ENCODE measurements at places on chromosomes 4 and X.

DNA sequence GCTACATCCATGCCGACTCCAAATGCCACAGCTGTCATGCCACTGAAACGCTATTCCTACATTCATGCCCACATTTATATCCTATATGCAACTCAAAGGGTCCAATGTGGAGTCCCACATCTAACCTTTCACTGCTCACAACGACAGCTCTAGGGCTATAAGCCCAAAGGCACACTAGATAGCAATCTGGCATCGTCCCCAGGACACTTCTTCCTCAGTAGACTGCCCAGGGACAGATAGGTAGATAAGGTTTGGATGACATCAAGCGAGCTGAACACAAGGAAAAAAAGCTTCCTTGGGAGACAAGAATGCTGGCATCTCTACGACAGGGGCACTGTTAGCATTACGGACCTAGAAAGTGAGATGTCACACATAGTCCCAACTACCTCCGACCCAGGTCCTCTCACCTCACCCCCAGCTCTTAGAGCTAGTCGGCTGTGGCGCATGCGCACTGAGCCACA lies 685 bp downstream of the RAB9B start:
- DNase-seq = no peak

- no peak for DNase-seq
Observed at GRCh38 chr4:15853345-15853744, 75.2 kb downstream of the CD38 start.

DNA sequence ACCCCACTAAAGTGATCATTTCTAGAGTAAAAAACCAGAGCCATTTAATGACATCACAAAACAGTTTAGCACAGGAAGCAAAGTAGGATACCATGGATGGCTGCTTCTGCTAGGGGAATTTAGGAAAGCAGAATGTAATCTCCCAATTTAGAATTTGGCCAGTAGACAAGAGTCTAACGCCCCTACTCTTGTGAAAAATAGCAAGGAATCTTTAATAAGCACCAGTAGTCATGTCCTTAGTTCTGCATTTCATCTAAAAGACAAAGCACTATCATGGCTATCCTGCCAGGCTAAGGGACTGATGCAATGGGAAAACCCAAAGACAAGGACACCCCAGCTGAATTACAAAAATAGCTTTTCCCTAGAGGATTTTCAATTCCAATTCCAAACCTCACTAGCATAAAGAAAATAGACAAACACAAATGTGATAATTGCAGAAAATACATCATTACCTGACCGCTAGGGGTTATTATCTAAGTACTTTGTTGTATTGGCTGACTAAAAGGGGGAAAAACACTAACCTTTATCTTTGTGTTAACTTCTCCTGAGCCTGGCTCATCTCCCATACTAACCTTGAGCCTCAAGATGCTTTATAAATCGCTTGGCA lies 2.6 kb upstream of the AMMECR1 start:
- no peak for DNase-seq

GRCh38 chrX:140510306-140510676 lies 5.4 kb upstream of the SOX3 start:
- DNase-seq = no peak

- DNase-seq = no peak
Observed at GRCh38 chrX:118554511-118554910, 58.9 kb downstream of the DOCK11 start.

DNA sequence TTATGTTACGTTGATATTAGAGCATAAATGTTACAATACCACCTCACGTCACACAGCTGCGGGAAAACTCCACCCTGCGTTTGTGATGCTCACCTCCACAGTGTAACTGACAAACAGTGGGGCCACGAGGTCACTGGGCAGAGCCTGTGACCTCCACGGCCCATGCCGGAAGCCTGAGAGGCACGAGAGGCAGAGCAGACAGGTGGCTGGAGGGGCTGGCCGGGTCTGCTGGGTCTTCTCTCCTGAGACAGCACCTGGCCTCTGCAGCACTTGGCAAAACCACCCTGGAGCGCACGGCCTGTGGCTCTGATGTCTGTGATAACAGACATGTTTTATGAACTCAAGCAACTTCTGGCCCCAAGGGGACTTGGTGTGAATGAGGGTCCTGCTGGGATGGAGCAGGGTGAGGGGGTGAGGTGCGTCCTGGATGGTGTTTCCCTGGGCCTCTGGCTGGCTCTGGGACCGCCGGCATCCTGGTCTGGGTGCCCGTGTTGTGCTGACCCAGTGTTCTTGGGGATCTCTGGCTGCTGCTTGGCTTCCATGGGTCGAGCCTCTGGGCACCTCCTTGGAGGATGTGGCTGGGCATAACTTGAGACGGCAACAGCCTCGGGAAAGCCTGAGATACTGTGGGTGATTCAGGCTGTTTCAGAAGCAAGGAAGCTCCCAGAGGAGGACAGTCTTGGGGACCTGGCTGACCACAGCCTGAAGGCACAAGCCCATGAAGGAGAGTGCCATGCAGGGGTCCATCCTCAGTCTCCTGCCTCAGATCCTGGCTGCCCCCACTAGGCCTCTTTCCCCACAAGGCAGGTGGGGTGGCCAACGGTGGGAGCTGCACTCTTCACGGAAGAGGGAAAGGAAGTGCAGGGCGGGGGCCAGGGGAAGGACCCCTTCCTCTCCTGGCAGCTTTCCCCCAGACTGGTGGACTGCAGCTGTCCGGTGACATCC lies 19.7 kb downstream of the RNF212 start:
- DNase-seq = no peak

DNA sequence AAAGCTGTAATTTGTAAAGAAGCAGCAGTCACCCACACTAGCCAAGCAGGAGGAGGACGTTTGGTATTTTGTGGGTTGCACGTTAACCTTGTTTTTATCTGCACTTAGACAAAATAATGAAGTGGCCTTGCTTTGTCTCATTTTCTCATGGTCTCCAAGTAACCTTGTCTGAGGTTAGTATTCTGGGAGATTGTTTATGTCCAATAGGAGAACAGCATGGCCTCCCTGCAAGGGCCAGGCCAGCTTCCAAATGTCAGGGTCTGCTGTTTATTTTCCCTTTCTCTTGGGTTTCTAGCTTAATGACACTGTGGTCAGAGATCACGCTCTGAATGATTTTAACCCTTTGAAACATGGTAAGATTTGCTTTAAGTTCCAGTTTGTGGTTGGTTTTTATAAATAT lies 29.9 kb downstream of the PNMA6E start:
- no peak for DNase-seq

DNA sequence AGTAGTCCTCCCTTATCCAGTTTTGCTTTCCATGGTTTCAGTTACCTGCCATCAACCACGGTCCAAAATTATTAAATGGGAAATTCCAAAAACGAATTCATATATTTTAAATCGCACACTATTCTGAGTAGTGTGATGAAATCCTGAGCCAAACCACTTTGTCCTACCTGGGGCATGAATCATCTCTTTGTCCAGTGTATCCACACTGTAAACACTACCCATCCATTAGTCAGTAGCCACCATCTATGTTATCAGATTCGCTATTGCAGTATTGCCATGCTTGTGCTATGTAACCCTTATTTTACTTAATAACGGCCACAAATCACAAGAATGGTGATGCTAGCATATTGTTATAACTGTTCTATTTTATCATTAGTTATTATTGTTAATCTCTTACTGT lies 704.6 kb downstream of the SMARCA1 start:
- no peak for DNase-seq

GRCh38 chr4:159220353-159220752 lies 117.5 kb downstream of the RAPGEF2 start:
- no peak for DNase-seq

GRCh38 chrX:85109235-85109634 lies 105.6 kb downstream of the APOOL start:
- DNase-seq = no peak

DNA sequence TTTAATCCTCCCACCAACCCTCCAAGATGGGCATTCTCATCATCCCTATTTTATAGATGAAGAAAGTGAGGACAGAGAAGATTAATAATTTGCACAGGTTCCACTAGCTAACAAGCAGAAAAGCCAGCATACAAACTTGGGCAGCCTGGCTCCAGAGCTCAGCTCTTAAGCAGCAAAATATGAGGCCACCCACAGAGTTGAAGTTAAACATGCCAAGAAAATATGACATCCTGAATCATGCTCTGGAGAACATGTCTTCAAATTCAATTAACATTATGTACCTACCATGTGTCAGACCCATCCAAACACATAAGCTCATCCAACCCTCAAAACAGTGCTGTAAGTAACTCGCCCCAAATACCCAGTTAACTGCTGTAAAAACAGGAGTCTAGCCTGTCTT lies 33.9 kb downstream of the USP46 start:
- no peak for DNase-seq

DNA sequence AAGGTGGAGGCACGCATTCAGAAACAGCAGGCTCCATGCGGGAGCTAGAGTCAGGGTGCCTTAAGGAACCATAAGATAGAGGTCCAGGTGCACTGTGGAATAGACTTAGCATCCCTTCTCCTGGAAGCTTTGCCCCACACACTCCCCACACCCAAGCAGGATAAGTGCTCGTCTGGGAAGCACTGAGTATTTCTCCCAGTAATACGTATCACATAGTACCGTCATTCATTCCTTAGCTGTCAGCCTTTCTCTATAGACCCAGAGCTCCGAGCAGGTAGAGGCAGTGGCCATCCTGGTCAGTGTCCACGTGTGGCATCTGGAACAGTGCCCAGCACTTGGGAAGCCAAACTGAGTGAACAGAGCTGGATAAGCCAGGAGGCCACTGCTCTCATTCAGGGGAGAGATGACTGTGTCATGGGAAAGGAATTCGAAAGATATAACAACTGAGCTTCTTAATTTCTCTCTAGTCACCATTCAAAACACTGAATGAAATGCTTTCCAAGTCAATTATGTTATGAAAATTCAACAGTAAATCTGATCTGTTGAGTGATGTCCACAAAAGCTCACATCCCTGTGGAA lies 9.9 kb downstream of the APBB2 start:
- no peak for DNase-seq

DNA sequence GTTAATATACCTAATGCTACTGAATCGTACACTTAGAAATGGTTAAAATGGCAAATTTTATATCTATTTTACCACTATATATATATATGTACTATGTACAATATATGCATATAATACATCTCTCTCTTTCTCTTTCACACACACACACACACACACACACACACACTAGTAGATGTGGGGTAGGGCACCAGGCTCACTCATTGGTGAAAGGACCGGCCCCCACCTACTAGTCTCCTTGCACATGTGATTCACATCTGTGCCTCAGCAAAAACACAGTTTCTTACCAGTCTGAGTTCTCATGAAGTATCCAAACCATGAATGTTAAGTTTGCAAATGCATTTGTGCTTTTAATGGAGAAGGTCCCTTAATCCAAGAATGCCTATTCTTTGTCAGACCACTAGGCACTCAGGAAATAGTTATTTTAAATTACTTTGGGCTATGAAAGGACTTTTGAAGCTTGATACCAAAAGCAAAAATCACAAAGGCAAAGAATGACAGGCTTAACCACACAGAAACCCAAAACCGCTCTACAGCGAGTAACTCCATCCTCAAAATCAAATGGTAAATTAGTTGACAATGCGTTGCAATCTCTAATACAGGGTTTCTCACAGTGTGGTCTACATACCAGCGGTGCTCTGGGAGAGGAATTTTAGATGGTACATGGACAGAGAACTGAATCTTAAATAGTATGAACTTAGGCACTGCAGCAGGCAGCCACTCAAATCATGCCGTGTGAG lies 5.8 kb downstream of the TSC22D3 start:
- no peak for DNase-seq

- DNase-seq = peak; percentile 41
Observed at GRCh38 chr4:42371305-42372252, 25.7 kb upstream of the SHISA3 start.

- DNase-seq = no peak
Observed at GRCh38 chr4:95715830-95716229, 124.1 kb upstream of the PDHA2 start.

DNA sequence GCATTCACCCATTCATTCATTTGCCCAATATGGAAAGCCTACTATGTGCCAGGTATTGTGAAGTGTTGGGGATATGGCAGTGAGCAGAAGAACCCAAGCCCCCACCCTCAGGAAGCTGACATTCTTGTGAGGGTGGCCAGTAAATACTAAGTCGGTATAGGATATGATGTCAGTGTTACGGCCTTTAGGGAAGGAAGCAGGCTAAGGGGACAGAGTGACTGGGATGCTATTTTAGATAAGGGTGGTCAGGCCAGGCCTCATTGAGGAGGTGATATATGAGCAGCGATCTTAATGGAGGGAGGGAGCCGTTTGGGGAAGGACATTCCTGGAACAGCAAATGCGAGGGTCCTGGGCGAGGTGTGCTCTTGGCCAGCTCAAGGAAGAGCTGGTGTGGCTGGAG lies 2.0 kb downstream of the ATP6AP1 start:
- no peak for DNase-seq

DNA sequence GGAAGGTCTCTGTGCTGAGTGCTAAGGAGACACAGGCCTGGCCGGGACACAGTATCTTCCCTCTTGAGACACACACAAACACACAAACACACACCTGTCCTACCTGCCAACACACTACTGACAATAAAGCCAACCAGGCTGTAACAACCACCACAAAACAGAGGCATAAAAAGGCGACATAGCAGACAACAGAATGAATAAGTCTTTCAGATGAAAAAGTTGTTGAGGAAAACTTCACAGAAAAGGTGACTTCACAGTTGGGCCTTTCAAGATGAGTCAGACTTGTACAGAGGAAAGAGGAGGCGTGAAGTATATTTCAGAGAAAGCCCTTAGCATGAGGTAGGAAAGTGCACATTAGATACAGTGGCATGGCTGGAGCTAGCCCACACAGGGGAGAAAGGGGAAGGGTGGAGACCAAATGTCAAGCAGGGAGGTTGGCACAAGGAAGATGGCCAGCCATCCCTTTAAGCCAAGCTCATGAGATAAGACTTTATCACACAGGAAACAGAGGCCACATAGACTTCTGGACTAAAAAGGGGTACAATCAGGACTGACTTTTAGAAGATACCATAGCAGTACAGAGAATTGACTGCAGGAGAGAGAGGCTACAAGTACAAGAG lies 54.0 kb downstream of the SLC9A7 start:
- no peak for DNase-seq

DNA sequence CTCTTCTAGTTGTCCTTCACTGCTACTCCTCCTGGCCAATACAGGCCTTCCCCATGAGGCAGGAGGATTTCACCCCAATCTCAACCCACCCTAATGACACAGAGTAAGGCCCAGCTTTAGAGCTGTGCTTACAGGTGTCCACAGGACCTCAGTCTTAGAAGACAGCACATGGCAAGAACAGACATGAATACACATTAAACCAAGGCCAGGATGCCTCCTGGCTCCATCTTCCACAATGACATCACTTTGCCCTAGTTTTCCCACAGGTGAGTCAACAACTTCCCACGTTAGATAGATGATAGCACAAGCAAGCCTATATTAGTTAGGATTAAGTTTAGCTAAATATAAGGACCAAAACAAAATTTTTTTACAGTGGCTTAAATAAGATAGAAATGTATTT lies 63.8 kb upstream of the NOCT start:
- no peak for DNase-seq

DNA sequence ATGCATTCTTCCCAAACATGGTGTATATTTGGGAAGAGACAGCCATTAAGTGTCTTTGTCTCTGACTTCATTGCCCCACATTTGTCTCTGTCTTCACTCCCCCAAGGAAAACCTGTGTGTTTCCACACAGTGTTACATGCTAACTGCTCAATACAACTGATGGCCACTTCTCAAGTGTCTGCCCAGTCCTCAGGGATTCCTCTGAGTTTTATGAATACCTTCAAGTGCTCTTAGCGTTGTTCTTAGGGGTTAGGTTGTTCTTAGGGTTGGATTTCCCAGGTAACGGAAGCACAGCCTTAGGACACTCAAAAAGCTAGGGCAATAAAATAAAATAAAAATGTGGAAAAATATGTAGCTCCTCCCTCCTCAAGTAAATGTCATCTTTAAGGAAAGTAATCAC lies 64.7 kb upstream of the PLAC8 start:
- DNase-seq = no peak
